ENCODE measurements at places on chromosomes 5 and 9.

DNA sequence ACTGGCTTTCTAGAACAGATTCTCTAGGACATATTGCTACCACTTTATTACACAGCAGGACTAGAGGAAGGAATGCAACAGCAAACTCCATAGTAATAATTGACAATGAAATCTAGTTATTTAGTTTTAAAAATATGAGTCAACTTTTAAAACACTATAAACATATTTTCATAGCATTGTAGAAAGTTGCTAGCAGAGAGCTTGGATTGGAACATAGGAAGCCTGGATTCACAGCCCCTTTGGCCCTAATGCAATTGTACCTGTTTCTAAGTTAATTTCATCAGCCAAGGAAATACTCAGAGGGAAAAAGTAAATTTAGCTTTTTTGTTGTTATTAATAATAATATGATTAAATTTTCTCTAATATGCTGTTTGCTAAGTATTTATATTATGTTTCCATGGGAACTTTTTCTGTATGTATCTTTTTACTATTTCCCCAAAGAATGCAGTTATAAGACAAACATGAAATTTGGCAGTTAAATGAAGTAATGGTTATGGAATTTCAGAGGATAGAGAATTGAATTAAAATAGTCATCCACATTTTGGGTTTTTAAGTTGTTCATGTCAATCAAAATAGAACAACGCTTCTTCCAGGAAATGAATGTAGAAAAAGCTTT lies 45.6 kb downstream of the VCAN start:
- DNase-seq = no peak

- DNase-seq = no peak
Observed at GRCh38 chr5:459562-460272, 16.7 kb downstream of the EXOC3 start.

DNA sequence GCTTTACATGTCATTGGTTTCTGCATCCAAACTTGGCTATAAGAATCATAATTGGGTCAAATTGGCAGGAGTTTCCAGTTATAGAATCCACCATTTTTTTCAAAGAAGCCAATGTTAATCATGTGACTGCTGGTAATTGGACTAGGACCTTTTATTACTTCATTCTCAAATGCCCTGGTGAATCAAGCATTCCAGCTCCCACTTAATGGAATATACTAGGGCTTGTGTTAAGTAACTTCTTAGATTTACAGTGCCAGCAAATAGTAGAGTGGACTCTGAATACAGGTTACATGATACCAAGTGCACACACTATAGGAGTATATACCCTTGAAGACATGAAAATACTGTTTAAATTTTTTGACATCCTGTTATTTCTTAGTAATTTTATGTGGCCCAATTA lies 96.7 kb downstream of the NUDT12 start:
- no peak for DNase-seq

- DNase-seq = no peak
Observed at GRCh38 chr9:4833781-4834560, 41.2 kb downstream of the RCL1 start.

DNA sequence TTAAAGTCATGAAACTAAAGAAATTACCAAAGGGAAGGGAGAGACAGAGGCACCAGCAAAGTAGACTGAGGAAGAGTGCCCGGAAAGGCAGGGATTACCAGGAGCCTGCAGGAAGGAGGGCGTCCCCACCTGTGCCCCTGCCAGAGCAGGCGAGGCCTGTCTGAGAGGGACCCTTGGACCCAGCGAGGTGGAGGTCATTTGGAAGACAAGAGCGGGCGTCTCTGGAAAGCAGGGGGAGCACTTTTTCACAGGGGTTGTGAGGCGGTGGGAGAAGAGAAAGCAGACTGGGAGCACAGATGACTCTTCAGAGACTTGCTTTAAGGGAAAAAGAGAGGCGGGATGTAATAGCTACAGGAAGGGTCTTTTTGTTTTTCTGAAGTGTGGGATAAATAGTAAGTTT lies 27.5 kb upstream of the SLC2A8 start:
- DNase-seq = no peak

- no peak for DNase-seq
Observed at GRCh38 chr9:121651008-121651294, 483 bp upstream of the DAB2IP start.

DNA sequence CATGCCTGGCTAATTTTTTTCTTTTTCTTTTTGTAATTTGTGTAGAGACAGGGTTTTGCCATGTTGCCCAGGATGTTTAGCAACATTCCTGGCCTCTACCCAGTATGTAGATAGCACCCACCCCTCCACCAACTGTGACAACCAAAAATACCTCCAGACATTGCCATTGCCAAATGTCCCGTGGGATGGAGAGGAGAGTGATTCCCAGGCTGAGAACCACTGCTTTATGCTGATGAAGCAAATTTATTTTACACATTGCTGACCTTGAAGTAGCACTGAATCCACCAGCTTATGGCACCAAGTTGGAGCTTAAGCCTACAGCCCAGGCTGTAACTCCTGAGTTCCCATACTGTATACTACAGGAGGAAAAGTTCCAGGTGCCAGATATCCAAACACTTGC lies 58.5 kb downstream of the GGTA1 start:
- DNase-seq = no peak

DNA sequence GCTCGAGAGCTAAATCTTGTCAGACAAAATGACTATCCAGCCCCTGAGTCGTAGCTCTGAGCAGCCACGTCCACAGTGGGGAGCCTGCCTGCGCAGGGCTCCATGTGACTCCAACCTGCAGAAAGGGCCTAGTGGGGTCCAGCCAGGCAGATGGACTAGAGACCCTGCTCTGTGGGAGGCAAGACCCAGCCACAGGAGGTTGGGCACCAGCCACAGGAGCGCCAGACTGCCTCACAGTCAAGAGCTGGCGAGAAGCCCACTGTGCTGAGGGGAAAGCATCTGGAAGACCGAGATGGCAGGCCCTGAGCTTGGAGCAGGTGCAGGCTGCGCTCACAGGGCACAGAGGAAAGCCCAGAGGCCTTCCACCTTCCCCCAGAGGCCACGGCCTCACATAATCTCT lies 61.4 kb downstream of the C5orf15 start:
- DNase-seq = peak; percentile 22

- peak; percentile 62 for DNase-seq
Observed at GRCh38 chr9:512555-513272, 298.0 kb downstream of the DOCK8 start.

DNA sequence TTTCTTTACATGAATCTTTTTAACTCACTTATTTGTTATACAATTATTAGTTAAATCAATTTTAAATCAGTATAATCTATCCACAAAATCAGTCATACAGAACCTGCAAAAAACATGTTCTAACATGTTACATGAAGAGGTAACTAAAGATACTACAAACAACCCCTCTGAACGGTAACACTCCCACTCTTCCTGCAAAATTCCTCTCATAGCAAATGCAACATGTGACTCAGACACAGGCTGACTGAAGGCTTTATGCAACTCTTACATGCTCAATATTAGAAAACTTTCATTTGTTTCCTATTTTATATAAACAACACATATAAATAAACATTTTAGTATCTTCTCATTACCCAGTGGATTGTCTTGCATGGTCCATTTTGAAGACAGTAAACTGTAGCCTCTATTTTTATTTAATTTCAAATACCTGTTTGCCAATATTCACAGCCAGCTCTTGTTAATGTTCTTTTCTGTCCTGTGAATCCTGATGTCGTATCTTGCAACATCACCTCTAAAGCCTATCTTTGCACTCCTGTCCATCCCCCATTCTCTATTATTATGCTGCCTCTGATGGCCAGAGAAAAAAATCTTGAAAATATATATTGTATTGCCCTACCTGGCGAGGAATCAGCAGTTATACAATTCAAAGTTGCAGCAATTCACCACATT lies 100.5 kb upstream of the CCDC152 start:
- DNase-seq = no peak

DNA sequence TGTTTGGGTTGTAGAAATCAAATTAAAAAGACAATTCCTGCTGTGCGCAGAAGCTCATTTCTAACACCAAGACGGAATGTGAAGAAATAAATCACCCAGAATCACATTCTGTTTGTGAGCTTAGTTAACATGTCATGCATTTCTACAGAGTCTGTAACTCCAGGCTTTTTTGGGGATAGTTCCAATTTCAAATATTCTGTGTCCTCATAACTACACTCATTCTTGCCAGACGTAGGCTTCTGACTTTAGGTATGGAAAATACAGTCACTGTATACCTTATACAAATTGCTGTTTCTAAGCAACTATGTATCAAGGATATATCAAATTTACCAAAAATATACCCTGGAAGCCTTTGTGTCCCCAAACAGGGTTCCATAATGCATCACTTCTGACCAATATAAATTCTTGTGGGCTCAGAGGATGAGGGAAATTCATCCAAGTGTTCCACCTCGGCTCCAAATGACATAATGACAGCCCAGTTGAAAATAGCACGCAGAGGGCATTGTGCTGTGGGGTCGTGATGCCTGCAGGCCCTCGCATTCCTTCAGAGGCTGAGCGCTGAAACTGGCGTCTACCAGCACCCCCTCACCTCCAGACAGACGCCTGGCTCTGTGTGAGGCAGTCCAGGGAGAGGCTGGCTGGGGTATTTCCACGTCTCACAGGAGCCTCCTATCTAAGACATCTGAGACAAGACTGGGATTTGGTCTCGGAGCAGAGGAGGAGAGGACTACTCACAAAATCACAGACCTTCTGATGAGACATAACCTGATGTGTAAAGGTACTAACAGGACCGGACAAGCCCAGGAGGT lies 79.8 kb downstream of the KLF4 start:
- no peak for DNase-seq

GRCh38 chr9:124108216-124108615 lies 96.6 kb downstream of the LHX2 start:
- peak; percentile 68 for DNase-seq

DNA sequence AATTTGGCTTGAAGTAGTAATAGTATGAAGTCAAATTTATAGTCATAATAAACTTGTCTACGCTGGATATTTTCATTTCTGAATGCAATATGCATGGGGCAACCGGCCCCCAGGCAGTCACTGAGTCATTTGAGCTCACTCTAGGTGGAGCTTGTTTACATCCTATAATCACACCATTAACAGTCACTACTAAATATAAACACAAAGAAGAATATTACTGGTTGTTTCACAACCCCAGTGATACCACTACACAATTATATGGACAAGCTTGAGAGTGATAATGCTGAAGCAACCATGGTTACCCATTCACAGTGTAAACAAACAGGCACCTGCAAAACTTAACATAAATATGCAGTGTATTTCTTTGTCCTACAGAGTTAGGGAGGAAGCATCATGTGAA lies 68.7 kb downstream of the MARCHF3 start:
- DNase-seq = peak; percentile 55

GRCh38 chr5:180470966-180471582 lies 23.1 kb upstream of the CNOT6 start:
- no peak for DNase-seq

GRCh38 chr9:136307215-136307750 lies 3.4 kb upstream of the CCDC187 start:
- no peak for DNase-seq

DNA sequence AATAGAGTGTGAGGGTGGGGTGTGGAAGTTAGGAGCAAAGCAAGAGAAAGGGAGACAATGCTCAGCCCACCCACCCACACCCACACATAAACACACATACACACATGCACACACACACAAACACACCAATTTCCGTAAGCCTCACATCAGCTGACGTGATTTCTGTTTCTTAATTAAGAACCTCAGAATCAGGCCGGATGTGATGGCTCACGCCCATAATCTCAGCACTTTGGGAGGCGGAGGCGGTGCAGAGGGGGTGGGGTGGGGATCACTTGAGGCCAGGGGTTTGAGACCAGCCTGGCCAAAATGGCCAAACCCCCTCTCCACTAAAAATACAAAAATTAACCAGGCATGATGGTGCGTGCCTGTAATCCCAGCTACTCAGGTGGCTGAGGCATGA lies 26.4 kb upstream of the PIK3R1 start:
- DNase-seq = no peak
